Lung (tissue), 17 donors: ENCODE measurements at places on chromosomes 2 and 18.

GRCh38 chr2:12442476-12442847 is 274.3 kb upstream of the TRIB2 start:
- no peak for DNase-seq

GRCh38 chr2:83531206-83531826 is 927.8 kb downstream of the SUCLG1 start:
- no peak for DNase-seq

- DNase-seq = no peak
These were observed 69.4 kb downstream of the LIPG start for GRCh38 chr18:49631146-49631866.

DNA sequence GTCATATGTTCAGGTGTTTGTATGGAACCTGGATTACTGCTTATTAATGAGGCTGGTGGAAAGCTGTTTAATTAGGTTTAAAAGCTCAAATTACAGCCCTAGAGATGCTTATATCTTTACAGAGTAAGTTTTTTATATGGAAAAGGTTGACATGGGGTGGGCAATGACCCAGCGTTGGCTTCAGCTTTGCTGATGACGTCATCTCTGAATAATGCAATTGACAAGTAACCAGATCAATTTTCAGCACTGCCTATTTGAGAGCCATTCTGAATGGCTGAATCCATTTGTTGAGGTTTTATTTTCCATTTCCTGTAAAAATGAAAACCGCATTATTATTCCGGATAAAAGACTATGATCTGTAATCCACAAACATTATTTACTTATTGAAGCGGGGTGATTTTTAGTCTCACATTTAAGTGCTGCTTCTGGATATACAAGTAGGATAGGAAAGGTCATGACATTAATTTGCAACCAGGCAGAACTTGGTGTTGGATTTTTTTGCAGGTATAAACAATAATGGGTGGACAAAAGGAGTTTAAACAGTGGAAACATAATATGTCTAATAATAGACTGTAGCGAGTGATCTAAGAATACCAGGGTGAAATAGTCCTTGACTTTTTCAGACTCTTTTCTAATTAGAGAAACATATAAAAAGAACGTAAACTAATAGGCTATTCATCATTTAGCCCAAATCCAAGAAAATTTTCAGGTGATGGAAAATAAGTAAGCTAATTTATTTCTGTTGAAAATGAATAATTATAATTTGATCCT is 2.7 kb downstream of the PPP1R1C start:
- DNase-seq = no peak

DNA sequence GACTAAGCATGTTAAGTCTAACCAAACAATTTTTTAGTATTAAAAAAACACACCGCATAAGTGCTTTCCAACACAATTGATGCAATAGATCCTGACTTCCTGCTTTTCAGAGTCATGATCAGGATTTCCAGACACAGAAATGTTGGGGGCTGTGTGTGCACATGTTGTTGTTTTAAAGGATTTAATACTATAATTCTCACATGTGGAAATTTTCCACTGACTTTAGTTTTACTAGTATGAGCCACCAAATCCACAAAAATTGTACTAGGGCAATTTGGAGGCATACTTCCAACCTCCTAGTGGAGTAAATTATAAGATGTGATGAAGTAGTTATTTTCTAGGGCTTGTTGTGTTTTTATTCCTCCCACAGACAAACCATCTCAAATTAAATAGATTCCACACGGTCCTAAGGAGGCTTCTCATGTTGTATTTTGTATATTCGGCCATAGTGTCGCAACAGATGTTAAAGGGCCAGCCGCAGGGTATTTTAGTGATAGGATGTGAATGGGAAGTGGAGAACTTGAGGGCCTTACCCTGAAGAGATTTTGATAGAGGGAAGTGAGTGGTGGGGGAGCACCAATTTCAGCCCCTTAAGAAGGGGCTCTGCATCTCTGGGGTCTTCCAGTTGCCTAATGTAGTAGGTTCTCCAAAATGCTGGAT is 108.9 kb upstream of the KLF7 start:
- DNase-seq = no peak

DNA sequence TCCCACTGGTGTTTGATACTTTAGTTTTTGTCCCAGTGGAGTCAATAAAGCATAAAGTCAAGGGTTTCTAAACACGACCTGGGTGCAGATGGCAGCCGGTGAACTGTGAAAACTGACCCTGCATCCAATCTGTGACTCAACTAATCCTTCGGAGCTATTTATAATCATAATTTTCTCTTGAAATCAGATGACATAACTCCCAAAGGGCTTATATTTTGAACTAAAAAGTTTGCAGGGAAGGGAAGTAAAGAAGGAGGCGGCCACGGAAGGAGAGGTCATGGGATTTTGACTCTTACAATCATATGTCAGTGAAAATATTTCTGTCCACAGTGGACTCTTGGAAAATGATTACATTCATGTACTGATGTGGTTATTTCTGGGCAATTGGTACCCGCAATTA is 178.5 kb downstream of the PDE1A start:
- no peak for DNase-seq

DNA sequence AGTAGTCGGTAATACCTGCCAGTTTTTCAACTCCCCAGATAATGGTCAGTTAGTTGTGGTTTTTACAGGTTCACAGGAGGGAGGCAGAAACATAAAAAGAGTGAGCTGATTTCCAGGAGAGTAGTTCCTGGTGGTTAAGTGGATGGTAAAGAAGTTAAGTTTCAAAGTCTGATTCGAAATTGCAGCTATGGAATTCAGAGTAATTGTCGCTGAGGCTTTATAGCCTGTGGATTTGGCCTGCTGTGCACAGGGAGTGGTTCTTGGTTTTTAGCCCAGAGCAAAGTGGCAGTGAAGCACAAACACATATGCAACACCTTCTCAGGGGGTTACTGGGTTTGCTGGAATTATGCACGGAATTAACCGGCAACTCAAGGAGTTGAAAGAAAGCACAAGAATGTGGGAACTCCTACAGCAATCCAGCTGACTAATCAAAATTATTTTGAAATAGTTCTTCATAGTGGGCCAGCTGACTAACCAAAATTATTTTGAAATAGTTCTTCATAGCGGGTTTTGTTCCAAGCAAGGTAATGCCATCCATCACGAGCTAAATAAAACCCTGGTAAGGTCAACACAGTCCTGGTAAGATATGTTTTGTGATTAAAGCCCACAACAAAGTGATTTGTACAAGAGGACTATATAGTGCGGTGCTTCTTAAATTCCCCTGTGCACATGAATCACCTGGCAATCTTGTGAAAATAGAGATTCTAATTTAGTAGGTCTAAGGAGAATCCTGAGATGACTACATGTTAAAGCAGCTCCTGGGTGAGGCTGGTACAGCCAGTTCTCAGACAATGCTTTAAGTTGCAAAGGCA is 94.4 kb downstream of the SGPP2 start:
- peak; percentile 47 for DNase-seq

GRCh38 chr2:27713201-27713600 is 49.5 kb downstream of the SLC4A1AP start:
- no peak for DNase-seq
